ENCODE measurements at places on chromosomes 6 and 20. TPM values are rescaled to one million over a fixed set of nuclear protein-coding genes. Genes with fewer than 3 reads are reported as not detected.

The RALY gene
- polyA plus RNA-seq: 413 TPM

The MUCL3 gene
- not detected for polyA plus RNA-seq

The CPXM1 gene
- 12.3 TPM for polyA plus RNA-seq

The ARMC2 gene
- polyA plus RNA-seq: 6.0 TPM

The COX4I2 gene
- 6.3 TPM for polyA plus RNA-seq

The SMIM8 gene
- 9.3 TPM for polyA plus RNA-seq

The FRMD1 gene
- 0.49 TPM for polyA plus RNA-seq

The RPS6KA2 gene
- polyA plus RNA-seq: 49.1 TPM

The PRSS16 gene
- 24.8 TPM for polyA plus RNA-seq

The GRIK2 gene
- 0.64 TPM for polyA plus RNA-seq

The CD24 gene
- 1,099 TPM for polyA plus RNA-seq

The C20orf204 gene
- 12.1 TPM for polyA plus RNA-seq

The C20orf96 gene
- 17.3 TPM for polyA plus RNA-seq

The CAGE1 gene
- not detected for polyA plus RNA-seq

The PACRG gene
- polyA plus RNA-seq: 5.0 TPM

The PRL gene
- polyA plus RNA-seq: not detected

The DYNLT2 gene
- polyA plus RNA-seq: 1.6 TPM

The NFYA gene
- polyA plus RNA-seq: 21.0 TPM

The KIFC1 gene
- 89.6 TPM for polyA plus RNA-seq

The APOBEC2 gene
- not detected for polyA plus RNA-seq

The IP6K3 gene
- 6.4 TPM for polyA plus RNA-seq

The METTL24 gene
- polyA plus RNA-seq: not detected

The HAO1 gene
- polyA plus RNA-seq: not detected

Data from brain (organoid and tissue), 16 donors.